SW480 (cell line): ENCODE measurements at places on chromosomes 7 and 10.

- peak; percentile 99 for DNase-seq
These were observed at the start of gene BBIP1 for GRCh38 chr10:110918643-110919348. BBIP1 (minus strand) TSS chr10:110919180; CDS start chr10:110918157, 1,023 bp downstream.

- no peak for DNase-seq
These were observed 141.0 kb downstream of the PRKAG2 start for GRCh38 chr7:151735851-151736402.

GRCh38 chr7:126569402-126569801 is 683.3 kb downstream of the GRM8 start:
- DNase-seq, result no peak

- no peak for DNase-seq
These were observed 97.8 kb downstream of the ELAPOR2 start for GRCh38 chr7:86961686-86962085.

GRCh38 chr7:111352319-111352718 is 210.0 kb downstream of the IMMP2L start:
- DNase-seq, result no peak

DNA sequence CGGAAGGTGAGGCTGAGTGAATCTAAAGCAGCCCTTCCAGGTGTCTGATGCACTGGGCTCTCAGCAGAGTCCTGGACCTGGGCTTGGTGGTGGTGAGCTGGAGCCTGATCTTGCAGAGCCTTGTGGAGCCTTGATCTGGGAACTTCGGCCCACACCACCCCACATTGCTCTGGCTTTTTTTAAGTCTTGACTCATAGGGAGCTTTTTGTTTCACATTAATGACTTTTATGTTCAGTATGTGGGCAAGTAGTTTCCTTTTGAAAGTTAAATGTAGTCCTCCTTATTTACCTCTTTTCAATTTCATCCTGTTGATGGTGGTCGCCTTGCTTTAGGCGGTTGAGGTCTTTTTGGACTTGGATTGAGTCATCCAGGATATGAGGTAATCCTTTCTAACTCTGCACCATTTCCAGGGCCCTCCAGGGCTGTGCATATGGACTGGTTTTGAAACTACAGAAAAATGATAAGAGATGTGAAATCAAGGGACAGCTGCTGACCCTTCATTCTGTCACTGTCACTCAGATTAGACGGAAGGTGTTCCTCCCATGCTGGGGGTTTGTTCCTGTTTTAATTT is 2.9 kb upstream of the NRAP start:
- DNase-seq, result no peak

GRCh38 chr7:115094163-115094562 is 172.3 kb downstream of the MDFIC start:
- no peak for DNase-seq

- DNase-seq, result peak; percentile 98
These were observed 11.3 kb upstream of the STMP1 start for GRCh38 chr7:135650831-135651573.

- no peak for DNase-seq
These were observed 177.5 kb downstream of the CACNA2D1 start for GRCh38 chr7:82266081-82266480.

- no peak for DNase-seq
These were observed 7.0 kb upstream of the ZNF862 start for GRCh38 chr7:149830997-149831740.

DNA sequence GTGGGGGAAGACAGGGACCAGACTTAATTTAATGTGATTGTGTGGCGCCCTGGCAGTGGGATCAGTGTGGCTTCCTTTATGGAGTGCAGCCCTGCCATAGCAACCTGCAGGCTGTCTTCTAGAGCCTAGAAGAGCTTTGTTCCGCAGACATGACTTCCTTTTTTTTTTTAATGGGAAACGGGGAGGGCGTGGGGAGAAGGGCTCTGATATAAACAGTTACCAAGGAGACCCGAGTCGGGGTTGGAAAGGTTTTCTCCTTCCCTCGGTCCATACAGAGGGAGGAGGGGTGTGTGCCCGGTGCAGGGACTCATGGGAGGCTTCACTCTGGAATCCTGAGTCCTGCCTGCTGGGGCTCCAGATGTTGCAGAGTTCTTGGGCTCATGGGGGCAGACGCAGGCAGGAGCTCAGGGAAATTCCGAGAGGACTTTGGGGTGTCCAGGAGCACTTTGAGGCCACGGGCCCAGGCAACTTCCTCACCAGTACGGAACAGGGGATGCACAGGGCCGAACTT is 26.9 kb downstream of the TMEM120A start:
- no peak for DNase-seq

DNA sequence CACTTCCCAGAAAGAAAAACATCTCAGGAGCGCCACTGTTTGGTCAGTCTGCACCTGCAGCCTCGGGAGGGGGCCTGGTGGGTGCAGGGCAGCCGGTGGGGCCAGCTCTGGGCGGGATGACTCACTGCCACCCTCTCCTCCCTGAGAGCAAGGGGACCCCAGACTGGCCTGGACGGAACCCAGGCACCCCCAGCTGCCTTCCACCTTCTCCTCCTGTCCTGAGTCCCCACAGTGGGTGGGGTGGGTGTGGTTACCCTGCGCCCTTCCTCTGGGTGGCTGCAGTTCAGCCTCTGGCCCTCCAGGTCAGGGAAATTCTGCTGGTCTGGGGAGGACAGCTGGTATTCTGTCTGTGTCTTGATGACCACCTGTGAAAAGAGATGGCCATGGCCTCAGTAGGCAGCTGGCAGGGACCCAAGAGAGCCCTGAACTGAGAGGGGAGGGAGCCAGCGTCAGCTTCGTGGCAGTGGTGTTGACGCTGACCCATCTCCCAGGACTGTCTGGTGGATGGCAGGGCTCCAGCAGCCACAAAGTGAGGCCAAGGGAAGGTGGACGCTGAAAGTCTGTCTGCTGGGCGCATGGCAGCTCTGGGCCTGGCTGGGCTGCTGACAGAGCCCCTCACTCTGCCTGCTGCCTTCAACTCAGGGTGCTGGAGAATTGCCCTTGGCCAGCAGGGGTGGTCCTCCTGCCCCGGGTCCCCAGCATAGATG is 8.9 kb downstream of the CALY start:
- no peak for DNase-seq

DNA sequence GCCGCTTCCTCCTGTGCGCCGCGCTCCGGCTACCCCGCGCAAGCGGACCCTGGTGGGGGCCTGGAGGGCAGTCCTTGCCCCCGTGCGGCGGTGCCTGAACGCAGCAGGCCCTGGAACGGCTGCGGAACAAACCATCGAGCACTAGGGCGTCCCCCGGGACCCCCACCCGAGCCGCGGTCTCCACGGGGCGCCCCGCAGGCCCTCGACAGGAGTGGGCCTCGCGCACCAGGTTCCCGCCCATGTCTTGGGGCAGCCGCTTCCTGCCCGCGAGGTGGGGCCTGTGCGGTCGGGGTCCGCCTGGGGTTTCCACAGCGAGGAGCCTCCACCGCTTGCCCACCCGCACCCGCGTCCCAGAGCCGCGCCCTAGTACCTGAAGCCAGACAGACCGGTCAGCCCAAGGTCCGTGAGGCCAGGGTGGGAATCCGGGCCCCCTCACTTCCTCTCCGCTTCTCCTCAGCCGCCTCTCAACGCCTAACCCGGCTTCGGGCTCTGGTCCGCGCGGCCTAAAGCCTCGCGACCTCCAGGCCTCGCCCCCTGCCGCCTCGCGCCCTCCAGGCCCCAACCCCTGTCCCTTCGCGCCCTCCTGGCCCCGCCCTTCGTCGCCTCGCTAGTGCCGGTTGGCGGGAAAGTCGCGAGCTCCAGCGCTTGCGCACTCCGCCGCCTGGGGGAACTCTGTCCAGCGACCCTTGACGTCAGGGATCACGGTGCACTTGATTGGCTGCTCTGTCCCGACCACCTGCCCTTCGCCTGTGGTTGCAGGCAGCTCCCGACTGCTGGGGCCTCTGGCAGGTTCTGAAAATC is 7.0 kb upstream of the GBX1 start:
- no peak for DNase-seq

- peak; percentile 22 for DNase-seq
These were observed 363.9 kb downstream of the MALRD1 start for GRCh38 chr10:19412531-19412930.

- no peak for DNase-seq
These were observed 33.8 kb upstream of the FZD8 start for GRCh38 chr10:35675846-35676245.

DNA sequence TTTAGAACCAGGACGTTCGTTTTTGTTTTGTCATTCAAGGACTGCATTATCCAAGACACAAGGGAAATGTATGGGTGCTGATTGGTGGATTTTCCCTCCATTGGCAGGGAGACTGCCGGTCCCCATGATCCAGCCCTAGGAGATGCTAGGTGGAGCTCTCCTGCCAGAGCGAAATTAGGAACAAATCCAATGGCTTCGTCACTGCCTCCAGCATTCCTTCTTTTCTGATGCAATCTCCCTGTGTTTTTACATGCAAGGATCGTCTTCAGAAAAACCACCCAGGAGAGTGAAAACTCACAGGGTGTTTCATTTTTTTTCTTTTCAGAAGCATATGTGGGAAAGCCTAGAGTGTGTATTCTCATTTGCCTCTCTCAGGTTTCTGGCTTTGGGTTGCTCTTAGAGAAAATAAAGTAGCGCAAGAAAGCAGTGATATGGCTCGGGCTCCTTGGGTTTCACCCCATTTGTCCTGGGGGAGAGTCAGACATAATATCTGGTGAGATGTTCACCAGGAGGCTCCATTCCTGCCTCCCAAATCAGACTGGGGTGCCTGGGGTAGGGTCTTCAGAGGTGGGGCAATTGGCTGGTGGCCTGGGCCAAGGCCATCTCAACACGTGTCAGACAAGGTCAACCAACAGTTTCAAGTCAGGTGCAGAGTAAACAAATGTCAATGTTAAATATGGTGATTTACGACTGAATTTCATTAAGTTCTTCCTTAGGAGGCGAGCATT is 450.9 kb upstream of the MKI67 start:
- no peak for DNase-seq

- no peak for DNase-seq
These were observed 294.3 kb downstream of the BBS9 start for GRCh38 chr7:33423646-33424020.

DNA sequence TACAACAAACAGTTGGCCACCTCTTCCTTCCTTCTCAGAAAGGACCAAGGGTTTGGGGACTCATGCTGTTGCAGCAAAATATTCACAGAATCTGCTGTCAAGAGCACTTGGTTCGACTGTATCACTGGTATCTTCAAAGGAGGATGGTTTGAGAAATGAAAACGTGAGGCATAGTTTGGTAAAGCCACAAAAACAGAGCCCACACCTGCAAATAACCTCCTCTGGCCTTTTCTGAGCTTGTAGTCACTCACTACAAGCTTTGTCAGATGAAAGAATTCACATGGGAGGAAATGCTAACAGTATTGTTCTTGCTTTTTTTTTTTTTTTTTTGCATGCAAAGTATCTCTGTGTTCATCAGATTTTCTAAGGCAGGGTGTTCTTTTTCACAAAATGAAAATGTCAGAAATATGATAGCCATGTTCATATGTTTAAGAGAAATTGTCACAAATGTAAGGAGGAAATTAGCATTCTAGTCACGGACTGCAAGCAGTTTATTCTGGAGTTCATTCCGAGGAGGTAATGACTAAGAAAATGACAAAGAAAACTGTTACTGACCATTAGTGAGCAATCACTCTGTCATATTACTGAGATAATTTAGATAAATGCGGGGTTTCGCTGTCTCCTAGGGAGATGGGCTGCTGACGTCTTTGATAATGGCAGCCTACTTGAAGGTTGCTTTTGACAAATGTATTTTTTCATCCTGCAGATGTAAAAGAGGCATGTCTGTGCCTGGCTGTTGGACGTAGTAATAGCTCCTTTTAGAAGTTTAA is 117.8 kb upstream of the MYO3A start:
- DNase-seq, result no peak

GRCh38 chr10:87861566-87861952 is 1.8 kb downstream of the KLLN start:
- peak; percentile 75 for DNase-seq

DNA sequence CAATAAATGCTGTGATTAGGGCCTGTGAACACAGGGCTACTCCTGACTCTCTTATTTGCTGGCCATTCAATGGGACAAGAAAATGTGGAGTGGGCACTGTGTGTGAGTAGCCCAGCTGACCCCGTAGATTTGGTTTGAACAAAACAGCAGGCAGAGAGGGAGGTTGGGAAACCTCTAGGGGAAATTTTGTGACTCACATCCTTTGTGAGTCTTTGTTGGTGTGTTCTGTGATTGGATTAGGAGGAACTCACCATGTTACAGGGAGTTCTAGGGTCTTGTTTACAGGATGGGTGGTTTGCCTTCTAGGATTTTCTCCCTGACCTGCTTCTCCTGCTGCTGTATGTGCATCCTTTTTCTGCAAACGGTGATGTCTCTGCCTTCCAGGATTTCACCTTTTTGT is 128.3 kb upstream of the MKI67 start:
- no peak for DNase-seq

DNA sequence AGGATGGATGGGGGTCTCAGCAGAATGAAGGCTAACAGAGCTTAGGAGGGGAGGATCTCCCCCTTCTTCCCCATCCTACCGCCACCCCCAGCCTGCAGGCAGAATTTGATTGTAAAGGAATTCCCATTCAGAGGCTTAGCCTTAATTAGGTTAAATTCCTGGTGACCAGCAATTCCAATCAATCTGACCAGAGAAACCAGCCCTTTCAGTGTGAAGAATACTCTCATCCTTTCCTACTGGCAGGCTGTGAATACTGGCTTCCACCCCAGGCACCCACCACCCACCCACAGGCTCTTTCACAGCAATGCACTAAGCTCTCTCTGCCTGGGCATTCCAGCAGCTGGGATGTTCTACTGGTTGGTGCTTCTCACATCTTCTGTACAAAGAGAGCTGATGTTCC is 137.9 kb upstream of the LYZL1 start:
- no peak for DNase-seq

- DNase-seq, result peak; percentile 40
These were observed 87.7 kb upstream of the PRKCQ start for GRCh38 chr10:6667679-6668270.

DNA sequence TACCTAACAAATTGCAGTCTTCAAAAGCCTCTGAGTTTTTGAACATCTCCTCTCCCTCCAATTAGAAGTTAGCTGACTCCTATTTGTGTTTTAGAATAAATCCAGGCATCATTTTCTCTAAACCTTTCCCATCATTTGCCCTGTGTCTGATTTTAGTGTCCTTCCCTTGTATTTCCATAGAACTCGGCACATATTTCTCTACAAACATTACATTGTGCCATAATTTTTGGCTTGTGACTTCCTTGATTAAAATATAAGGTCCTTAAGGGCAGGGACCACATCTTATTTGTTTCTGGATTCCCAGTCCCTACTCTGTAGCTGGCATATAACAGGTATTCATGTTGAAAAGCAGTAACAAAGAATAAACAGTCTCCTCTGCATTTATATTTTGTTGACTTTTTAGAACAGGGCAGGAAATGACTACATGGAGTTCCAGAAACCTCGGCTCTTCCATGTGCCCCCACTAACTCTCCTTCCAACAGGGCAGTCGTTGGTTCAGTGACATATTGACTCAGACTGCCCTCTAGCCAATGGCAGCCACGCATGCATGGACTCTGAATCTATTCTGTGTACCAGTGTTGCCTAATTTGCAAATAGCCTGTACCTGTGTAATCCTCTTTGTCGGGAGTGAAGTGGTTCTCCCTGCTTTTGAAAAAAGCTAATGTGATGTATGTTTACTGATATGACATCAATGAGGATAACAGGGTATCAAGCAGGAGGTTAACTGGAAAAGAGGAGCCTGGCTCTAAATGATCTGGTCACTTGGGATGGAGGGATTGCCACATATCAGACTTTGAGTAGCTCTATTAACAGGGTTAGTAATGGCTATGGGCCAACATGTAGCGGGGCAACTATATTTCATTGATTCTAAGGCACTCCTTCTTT is 19.8 kb upstream of the CPN1 start:
- DNase-seq, result peak; percentile 5

- DNase-seq, result no peak
These were observed 7.5 kb upstream of the POT1 start for GRCh38 chr7:124937076-124937475.

- DNase-seq, result no peak
These were observed 18.0 kb downstream of the STARD3NL start for GRCh38 chr7:38195804-38196595.
